ENCODE measurements at places on chromosomes 11 and 22. TPM values are rescaled to one million over a fixed set of nuclear protein-coding genes. Genes with fewer than 3 reads are reported as not detected.

FOSL1 gene
- total RNA-seq = 153 TPM

SIDT2 gene
- 10.5 TPM for total RNA-seq

CAPN5 gene
- 0.81 TPM for total RNA-seq

ASCL2 gene
- total RNA-seq = not detected

P2RY2 gene
- 6.3 TPM for total RNA-seq

KRTAP5-2 gene
- total RNA-seq = not detected

HPX gene
- 0.24 TPM for total RNA-seq

ZC3H12C gene
- 12.6 TPM for total RNA-seq

USP2 gene
- total RNA-seq = 0.27 TPM

NCAM1 gene
- total RNA-seq = 0.14 TPM

MS4A1 gene
- not detected for total RNA-seq

DNA sequence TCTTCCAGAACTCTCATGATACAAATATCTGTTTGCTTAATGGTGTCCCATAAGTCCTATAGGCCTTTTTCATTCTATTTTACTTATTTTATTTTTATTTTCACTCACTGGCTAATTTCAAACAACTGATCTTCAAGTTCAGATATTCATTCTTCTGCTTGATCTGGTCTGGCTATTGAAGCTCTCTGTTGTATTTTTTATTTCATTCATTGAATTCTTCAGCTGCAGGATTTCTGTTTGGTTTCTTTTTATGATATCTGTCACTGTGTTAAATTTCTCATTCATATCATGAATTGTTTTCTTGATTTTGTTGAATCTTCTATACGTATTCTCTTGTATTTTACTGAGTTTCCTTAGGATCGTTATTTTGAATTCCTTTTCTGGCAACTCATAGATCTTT is 2.6 kb upstream of the OR10A3 start:
- no peak for DNase-seq

GRCh38 chr22:50731811-50732624 is 6.0 kb upstream of the ACR start:
- DNase-seq = peak; percentile 32

- no peak for DNase-seq
Measured at GRCh38 chr11:47592251-47592650, 2.0 kb downstream of the C1QTNF4 start.

DNA sequence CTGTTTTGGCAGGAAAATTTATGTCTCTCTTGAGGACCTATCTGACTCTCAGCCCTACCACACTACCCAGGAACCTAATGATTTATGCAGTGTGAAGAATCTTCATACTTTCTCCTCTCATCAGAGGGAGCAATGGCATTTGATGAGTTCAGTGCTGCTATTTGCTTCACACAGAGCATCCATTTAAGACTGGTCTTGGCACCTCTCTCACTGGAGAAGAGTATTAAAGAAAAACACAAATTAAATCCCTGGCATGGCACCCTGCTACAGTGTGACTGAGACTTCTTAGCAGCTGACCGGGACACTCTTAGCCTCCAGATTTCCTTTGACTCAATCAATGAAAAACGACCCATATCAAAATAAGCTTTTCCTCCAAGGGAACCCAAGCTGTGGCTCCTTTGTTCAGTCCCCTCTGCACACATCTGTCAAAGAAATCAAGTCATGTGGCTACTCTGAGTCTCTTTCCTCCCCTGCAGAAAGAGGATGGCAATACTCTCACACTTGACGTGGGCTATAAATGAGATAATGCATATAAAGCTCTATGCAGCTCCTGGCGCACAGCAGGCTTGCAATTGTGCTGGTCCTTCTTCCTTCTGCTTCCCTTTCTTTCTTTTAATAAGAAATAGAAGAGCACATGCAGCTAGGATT is 186.1 kb upstream of the E2F8 start:
- no peak for DNase-seq

GRCh38 chr22:42286205-42286604 is 15.8 kb upstream of the TCF20 start:
- no peak for DNase-seq

DNA sequence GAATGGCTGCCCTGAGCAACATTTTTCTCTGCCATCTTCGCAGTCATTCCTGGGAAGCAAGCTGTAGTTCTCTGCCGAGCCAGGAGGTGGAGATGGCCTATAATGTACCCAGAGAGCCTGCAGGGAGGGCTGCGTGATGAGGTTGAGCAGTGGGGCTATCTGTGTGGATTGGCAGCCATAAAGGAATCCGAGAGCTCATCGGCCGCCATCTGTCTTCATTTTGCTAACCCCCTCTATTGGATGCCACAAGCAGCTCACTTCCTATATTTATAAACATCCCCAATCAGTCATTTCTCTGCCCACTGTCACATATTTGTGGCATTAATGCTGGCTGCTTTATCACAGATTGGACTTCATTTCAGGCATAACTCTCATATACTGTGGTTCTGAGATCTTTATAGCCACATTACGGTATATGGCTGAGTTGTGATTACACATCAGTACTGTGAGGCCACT is 209.5 kb downstream of the NTM start:
- no peak for DNase-seq

DNA sequence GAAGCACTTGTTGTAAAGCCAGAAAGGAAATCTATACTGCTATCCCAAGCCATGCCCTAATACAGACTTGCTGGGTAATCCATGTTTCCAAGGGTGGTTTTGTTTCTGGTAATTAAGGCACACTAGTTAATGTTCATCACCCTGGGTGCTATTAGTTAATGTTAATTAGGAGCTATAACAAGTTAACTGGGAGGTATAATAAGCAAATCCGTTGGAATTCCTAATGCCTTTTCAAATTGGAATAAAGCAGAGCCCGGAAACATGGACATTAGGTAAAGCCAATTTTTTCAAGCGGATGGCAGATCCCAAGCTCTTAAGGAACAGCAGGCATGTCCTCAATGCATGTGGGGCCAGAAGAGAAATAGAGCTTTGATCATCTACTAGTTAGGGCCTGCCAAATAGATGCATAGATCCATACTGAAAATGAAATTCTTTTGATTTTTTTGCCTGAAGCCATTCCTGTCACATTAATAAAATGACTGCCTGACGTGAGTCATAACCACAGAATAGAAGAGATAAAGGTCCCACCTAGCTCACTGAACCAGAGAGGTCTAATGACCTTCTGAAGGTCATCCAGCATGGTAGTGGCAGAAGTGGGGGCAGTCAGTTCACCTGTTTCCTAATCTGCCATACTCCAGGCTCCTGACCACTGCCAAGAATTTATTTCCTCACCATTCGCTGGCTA is 28.5 kb upstream of the CCDC34 start:
- peak; percentile 56 for DNase-seq

DNA sequence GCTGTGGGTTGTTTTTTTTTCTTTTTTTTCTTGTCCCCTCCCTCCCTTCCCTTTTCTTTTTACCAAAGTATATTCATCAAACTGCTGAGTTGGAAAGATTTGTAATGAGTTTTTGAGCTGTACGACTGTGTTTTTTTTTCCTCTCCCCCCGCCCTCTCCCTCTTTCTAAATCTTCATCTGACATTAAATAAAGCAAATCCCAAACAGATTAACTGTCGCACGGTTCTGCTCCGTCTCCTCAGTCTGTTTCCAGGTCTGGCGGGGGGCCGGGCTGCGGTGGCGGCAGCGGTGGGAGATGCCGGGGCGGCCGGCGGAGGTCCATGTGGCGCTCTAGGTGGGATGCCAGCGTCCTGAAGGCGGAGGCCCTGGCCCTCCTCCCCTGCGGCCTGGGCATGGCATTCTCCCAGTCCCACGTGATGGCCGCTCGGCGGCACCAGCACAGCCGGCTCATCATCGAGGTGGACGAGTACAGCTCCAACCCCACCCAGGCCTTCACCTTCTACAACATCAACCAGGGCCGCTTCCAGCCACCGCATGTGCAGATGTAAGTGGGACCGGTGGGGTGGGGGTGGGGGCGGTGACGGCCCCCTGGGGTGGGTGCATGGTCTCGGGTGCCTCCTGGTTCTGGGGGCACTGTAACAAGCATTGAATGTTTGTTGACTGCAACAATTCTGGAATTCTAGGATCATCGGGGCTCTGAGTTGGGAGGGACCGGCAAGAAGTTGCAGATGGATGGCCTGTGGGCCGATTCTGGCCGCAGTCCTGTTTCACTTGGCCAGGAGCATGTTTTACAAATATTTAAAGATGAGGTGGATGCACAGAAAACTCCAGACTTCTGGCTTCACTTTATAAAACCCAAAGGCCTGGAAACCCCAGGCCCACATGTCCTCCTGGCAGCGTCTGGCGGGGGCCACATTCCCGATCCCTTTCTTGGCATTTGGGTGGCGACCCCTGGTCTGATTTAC is 13.1 kb downstream of the MPPED1 start:
- no peak for DNase-seq

DNA sequence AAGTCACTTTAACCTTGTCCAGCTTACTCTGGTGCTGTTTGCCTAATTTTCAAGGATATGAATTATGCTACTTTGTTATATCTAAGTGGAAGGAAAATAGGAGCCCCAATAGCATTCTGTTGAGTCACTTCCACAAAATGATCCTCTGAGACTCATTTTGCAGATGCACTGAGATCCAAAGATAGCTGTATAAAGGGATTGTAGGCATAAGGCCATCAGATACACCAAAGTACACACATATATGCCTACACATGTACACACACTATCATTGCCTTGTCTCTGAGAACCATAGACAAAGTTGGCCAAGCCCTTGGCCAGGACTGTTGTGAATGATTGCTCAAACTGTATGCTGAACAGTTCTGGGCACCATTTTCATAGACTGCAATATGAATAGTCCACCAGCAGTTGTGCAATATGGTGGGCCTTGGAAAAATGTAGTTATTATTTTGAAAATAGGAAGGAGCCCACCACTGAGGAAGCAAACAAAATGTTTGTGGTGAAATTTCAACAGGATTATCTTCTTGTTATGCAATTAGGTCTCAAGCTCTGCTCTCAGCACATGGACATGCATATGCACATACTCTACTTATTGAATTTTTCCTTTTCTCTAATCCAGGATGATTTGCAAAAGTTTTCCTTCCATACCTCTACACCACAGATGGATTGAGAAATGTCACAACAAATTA is 186.0 kb upstream of the CTSC start:
- DNase-seq = no peak

- no peak for DNase-seq
Measured at GRCh38 chr11:76632492-76632891, 38.1 kb downstream of the LRRC32 start.

- DNase-seq = no peak
Measured at GRCh38 chr11:60389279-60389910, 6.9 kb upstream of the MS4A14 start.

DNA sequence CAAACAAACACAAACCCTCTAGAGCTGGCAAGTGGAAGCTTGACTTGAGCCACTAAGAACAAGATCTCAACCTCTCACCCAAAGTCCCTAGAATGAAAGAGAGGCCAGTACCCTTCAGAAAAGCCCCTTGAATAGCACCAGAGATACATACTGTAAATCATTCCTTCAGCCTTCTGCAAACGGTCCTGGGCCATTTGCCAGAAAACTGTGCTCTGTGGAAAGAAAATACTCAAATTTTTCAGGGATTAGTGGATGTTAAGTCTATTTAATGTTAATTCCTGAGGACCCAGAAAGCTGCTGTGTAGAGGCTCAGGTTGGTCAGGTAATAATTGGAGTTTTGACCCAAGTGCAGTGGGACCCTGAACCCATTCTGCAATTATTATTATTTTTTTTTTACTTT is 16.9 kb downstream of the SERPINH1 start:
- DNase-seq = no peak

DNA sequence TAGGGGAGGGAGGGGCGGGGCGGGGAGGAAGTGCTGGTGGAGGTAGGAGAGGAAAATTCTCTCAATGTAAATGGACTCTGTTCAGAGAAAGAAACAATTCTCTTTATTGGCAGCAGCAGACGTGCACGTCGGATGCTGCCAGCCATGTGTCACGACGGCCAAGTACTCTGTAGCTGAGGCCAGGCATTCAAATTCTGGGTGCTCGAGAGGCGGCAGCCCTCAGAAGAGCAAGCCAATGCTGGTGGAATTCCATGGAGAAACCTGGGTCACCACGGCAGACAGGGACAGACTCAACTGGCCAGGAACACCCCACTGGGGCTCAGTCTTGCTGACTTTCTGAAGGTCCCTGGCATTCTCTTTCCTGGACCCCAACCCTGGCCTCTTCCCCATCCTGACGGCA is 90.8 kb downstream of the ABTB2 start:
- no peak for DNase-seq

GRCh38 chr11:18243783-18244362 is 4.6 kb downstream of the SAA2 start:
- DNase-seq = no peak

- no peak for DNase-seq
Measured at GRCh38 chr11:10809373-10810160, 841 bp upstream of the EIF4G2 start.

DNA sequence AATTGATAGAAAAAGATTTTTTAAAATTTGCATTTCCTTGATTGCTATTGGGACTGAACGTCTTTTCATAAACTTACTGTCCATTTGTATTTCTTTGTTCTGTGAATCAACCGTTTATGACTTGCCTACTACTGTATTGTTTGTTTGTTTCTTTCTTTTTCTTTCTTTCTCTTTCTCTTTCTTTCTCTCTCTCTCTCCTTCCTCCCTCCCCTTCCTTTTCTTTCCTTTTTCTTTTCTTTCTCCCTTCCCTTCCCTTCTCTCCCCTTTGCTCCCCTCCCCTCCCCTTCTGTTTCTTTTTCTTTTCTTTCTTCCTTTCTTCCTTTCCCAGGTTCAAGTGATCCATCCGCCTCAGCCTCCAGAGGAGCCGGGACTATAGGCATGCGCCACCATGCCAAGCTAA is 46.9 kb downstream of the NF2 start:
- DNase-seq = no peak

DNA sequence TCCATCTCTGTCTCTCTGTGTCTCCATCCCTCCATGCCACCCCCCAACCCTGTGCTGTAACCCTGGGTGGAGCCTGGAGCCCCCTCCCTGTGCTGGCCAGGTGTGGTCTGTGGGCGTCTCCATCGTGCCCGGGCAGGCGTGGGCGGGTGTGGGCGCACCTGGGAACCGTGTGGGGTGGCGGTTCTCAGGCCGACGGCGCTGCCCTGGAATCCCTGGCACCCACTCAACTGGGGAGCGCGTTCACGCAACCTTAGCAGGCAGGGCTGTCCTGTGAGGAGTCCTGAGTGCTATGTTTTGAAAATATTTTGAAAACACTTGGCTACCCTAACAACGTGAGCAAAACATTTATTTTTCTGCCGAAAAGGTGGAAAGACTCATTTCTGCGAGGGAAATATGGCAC is 4.7 kb downstream of the TNNT3 start:
- peak; percentile 26 for DNase-seq

DNA sequence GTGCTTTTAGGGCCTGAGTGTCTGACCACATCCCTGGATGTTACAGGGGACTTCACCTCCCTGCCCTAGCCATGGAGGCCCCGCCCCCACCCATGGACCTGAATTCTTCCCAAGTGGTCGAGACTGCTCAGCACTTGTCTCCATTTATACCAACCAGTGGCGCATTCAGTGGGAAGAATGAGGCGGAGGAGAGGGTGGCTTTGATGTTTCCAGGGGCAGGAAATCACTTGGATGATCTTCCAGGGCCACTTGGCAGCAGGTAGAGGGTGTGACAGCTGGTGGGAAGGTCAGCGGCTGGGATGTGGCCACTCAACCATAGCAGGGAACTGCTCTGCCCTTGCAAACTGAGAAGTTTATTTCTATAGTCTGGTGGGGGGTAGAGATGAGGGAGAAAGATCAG is 155.1 kb upstream of the BLID start:
- DNase-seq = no peak
